ENCODE measurements at places on chromosomes 5 and 9. TPM values are rescaled to one million over a fixed set of nuclear protein-coding genes. Genes with fewer than 3 reads are reported as not detected.

The FOXD4L3 gene
- total RNA-seq, result not detected

GRCh38 chr5:72505539-72506157 lies 1.6 kb downstream of the ZNF366 start:
- no peak overlapping the region for H3K27ac ChIP-seq
- H3K4me3 ChIP-seq, result no peak overlapping the region
- no peak for DNase-seq
- no peaks in the 10 kb centered on the region for H3K27me3 ChIP-seq
- H3K4me1 ChIP-seq, result no peaks in the 10 kb centered on the region
- no peaks in the 10 kb centered on the region for H3K36me3 ChIP-seq

GRCh38 chr5:1476181-1476966 lies 31.1 kb upstream of the SLC6A3 start:
- peak; percentile 71 for DNase-seq
- H3K27ac ChIP-seq, result no peak overlapping the region
- H3K4me3 ChIP-seq, result no peak overlapping the region
- H3K36me3 ChIP-seq, result no peaks in the 10 kb centered on the region

DNA sequence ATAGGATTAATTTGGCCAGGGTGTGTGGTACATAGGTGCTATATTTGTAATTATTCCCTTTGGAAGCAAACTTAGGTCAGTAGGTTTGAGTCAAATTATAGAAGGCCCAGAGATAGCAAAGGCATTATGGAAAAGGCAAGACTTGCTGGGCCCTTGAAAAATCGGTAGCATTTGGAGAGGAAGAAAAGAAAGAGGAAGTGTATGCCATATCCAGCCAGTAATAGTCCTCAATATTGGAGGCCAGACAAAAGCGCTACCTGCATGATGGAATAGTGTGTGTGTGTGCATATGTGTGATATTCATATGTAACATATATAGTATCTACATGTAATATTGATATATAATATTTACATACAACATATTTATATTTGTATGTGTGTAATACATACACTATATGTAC lies 146.1 kb downstream of the GHR start:
- H3K27ac ChIP-seq, result no peak overlapping the region
- no peaks in the 10 kb centered on the region for H3K36me3 ChIP-seq
- no peak for DNase-seq
- H3K27me3 ChIP-seq, result no peaks in the 10 kb centered on the region
- peaks cover 5% of the 10 kb centered on the region for H3K4me1 ChIP-seq

DNA sequence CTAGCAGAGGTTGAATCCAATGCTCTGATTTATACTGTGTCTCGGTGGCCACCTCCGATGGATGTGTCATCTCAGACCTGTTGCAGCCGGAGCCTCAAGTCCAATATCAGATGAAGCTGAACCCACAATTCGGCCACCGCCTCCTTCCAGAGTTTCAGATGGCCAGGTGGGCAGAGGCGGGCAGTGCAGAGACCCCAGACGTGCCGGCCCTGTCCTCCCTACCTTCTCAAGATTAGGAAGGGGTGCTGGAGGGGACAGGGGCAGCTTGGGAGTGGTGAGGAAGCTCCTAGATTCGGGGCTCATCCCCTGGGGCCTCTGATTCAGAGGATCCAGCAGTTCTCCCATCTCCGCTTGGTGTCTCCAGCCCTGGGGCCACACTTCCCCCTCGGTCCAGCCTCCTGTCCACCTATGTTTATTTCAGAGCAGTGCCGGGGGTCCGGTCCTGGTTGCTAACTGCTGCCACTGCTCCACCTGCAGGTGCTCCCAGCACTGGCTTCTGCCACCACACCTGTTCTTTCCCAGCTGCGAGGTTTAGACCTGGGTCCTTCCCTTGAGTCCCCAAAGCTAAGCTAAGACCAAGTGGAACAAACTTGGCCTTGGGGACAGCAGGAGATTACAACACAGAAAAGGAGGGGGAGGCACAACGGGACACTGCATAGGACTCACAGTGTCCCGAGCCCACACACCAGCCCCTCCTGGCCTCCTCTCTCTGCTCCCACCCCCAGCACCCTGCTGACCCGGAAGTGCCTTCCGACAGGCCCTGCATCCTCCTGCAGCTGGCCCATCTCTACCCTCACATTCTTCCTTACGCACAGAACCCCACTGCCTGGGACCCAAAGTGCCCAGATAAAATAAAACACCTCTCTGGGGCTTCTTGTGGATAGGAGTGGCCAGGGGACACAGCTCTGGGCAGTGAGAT lies 81.6 kb downstream of the NTNG2 start:
- H3K4me3 ChIP-seq, result no peak overlapping the region
- no peaks in the 10 kb centered on the region for H3K27me3 ChIP-seq
- DNase-seq, result no peak
- H3K36me3 ChIP-seq, result no peaks in the 10 kb centered on the region

The PKN3 gene
- total RNA-seq, result 7.1 TPM

The DOK3 gene
- 15.0 TPM for total RNA-seq

The POU5F2 gene
- 2.8 TPM for total RNA-seq

The CRHBP gene
- total RNA-seq, result 3.5 TPM

GRCh38 chr9:22073349-22073748 lies 64.2 kb upstream of the CDKN2B start:
- no peak for DNase-seq
- H3K27me3 ChIP-seq, result no peaks in the 10 kb centered on the region
- no peaks in the 10 kb centered on the region for H3K36me3 ChIP-seq

DNA sequence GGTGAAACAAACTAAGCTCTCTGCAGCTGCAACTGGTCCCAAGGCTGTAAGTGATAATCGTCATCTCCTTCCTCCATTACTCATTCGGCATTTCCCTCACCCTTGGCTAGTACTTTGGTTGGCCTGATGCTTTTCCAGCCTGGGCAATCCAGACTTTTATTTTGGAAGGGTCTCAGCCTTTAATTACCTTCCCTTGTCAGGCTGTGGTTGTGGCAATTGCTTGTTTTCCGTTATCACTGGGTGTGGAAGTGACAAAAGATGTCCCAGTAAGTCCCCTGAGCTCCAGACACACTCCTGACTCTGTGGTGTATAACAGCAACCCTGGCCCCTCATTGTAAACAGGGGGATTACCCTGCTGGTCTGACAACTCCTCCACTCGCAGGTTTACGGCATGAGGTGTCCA lies 6.3 kb upstream of the FAF2 start:
- H3K4me1 ChIP-seq, result no peaks in the 10 kb centered on the region
- H3K4me3 ChIP-seq, result no peak overlapping the region
- H3K27me3 ChIP-seq, result no peaks in the 10 kb centered on the region
- no peaks in the 10 kb centered on the region for H3K36me3 ChIP-seq
- DNase-seq, result no peak

The PCDHGA5 gene
- total RNA-seq, result 7.5 TPM

DNA sequence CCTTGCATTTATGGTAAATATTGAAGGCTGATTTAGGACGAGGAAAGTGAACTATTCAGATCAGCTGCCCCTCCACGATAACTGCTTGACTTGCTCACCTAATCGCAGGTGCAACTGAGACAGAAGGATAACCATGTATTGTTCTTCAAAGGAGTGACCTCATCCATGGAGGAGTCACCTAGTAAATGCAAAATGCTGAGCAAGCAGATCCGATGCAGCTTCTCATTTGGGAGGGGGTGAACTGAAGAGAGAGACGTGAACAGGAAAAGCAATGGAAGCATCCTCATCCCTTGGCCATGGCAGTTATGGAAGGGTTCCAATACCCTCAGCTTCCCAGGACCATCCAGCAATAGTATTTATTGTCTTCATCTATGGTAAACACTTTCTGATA lies 47.5 kb downstream of the RASGRF2 start:
- H3K36me3 ChIP-seq, result no peaks in the 10 kb centered on the region
- no peak overlapping the region for H3K4me3 ChIP-seq
- no peaks in the 10 kb centered on the region for H3K27me3 ChIP-seq

GRCh38 chr5:78204241-78204640 lies 90.3 kb downstream of the AP3B1 start:
- DNase-seq, result no peak
- H3K4me1 ChIP-seq, result no peaks in the 10 kb centered on the region
- peaks cover 2% of the 10 kb centered on the region for H3K36me3 ChIP-seq
- H3K27me3 ChIP-seq, result no peaks in the 10 kb centered on the region
- H3K27ac ChIP-seq, result no peak overlapping the region

DNA sequence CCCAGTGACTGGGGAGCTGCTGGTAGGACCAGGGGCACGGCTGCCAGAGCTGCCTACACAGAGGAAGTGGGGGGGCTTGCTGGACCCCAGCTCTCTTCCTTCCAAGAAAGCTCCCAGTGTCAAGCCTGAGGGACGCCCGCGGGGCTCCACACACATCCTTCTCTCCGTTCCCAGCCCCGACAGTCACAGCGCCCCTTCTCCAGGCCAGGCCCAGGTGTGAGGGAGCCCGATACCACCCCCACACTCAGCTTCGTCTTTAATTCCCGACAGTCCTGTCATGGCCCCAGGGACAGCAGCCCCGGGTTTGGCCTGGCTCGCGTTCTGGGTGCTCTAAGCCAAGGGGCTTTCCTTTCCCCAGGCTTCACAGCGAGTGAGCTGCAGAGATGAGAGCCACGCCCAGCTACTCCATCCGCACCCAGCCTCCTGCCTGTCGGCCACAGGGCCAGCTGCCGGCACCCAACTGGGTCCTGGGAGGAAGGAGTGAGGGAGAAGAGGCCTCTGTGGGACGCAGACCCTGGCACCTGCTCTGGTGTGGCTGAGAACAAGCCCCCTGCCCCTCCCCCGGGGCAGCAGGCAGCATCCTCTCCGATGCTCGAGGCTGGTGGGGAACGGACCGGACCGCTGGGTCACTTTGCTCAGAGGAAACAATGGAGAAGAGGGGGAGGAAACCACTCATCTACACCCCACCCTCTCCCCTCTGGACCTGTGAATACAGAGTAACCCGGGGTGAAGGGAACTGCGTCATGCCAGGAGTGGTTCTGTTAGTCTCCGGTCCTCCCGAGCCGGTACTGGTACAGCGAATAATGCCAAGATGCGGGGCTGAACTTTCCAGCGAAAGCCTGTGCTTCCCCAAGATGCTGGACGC lies 53.9 kb upstream of the PHYKPL start:
- no peak overlapping the region for H3K27ac ChIP-seq
- H3K27me3 ChIP-seq, result no peaks in the 10 kb centered on the region
- H3K36me3 ChIP-seq, result no peaks in the 10 kb centered on the region
- DNase-seq, result peak; percentile 59
- H3K4me1 ChIP-seq, result no peaks in the 10 kb centered on the region

The COL15A1 gene
- 126 TPM for total RNA-seq

DNA sequence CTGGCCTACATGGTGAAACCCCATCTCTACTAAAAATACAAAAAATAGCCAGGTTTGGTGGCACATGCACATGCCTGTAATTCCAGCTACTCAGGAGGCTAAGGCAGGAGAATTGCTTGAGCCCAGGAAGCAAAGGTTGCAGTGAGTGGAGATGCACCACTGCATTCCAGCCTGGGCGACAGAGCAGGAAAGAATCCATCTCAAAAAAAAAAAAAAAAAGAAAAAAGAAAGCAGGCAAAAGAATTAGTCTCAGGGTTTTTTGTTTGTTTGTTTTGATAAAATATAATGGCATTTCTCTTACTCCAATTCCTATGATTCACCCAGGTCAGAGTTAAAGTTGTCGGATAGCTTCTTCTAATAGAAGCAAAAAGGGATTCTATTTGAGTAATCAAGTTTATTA lies 67.0 kb upstream of the ATG10 start:
- no peak for DNase-seq
- no peaks in the 10 kb centered on the region for H3K4me1 ChIP-seq
- H3K27ac ChIP-seq, result no peak overlapping the region

DNA sequence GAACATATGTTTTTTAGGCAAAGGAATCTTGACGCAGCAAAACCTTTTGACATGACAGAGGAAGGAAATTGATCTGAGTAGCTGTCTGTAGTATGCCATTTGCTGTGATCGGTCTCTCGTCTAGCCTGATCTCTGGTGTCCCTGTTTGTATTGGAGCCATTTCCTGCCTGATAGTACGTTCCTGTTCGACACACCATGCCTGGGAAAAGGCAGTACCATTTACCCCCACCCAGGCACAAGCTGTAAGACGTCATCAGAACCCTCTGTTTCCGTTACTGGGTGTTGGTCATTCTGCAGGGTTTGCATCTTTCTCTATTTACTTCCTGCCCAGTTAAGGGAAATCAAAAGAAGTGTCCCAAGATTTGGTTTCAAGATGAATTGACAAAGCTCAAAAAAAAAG lies 129.7 kb downstream of the CEMIP2 start:
- no peak overlapping the region for H3K4me3 ChIP-seq
- no peaks in the 10 kb centered on the region for H3K27me3 ChIP-seq
- H3K27ac ChIP-seq, result no peak overlapping the region
- no peaks in the 10 kb centered on the region for H3K4me1 ChIP-seq

The PCDHGA11 gene
- total RNA-seq, result 9.2 TPM

The PCDHGA9 gene
- total RNA-seq, result 8.2 TPM

GRCh38 chr5:174410716-174411478 lies 313.5 kb upstream of the MSX2 start:
- no peak overlapping the region for H3K4me3 ChIP-seq
- DNase-seq, result no peak
- H3K27ac ChIP-seq, result no peak overlapping the region
- no peaks in the 10 kb centered on the region for H3K27me3 ChIP-seq
- H3K36me3 ChIP-seq, result no peaks in the 10 kb centered on the region

DNA sequence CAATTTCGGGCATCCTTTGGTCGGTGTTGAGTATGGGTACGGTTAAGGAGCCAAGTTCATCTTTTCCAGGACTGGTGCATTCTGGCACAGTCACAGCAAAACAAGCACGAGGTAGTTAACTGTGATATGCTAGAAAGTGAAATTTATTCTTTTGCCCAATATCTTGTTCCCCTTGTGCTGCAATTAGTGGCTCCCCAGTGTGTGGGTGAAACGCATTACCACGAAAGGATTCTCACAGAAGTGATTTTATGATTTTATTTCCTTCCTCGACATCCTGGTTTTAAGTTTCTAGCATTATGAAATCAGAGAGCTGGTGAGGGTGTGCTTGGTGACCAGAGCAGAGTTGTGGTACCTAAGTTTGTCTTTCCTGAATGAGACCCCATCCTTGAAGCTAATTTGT lies 1.5 kb downstream of the FRMPD1 start:
- no peak overlapping the region for H3K4me3 ChIP-seq
- DNase-seq, result no peak
- no peak overlapping the region for H3K27ac ChIP-seq
- no peaks in the 10 kb centered on the region for H3K36me3 ChIP-seq
- no peaks in the 10 kb centered on the region for H3K27me3 ChIP-seq

GRCh38 chr9:127303830-127304229 lies 39.3 kb downstream of the GARNL3 start:
- H3K4me3 ChIP-seq, result no peak overlapping the region
- H3K4me1 ChIP-seq, result peaks cover 2% of the 10 kb centered on the region
- no peaks in the 10 kb centered on the region for H3K27me3 ChIP-seq
- H3K36me3 ChIP-seq, result no peaks in the 10 kb centered on the region
- H3K27ac ChIP-seq, result no peak overlapping the region
- no peak for DNase-seq

- H3K36me3 ChIP-seq, result no peaks in the 10 kb centered on the region
- no peaks in the 10 kb centered on the region for H3K27me3 ChIP-seq
- no peak overlapping the region for H3K27ac ChIP-seq
- H3K4me3 ChIP-seq, result no peak overlapping the region
- no peak for DNase-seq
Observed at GRCh38 chr9:117547904-117548303, 133.0 kb upstream of the ASTN2 start.

GRCh38 chr9:84371737-84372136 lies 31.2 kb upstream of the SLC28A3 start:
- no peak overlapping the region for H3K4me3 ChIP-seq
- no peaks in the 10 kb centered on the region for H3K36me3 ChIP-seq
- no peaks in the 10 kb centered on the region for H3K27me3 ChIP-seq
- H3K4me1 ChIP-seq, result no peaks in the 10 kb centered on the region

The PCDHB6 gene
- 1.9 TPM for total RNA-seq

The IFNK gene
- total RNA-seq, result not detected

GRCh38 chr5:112205846-112206245 lies 213.2 kb downstream of the EPB41L4A start:
- DNase-seq, result no peak
- H3K4me1 ChIP-seq, result no peaks in the 10 kb centered on the region
- no peaks in the 10 kb centered on the region for H3K36me3 ChIP-seq
- H3K4me3 ChIP-seq, result no peak overlapping the region
- H3K27me3 ChIP-seq, result no peaks in the 10 kb centered on the region
- H3K27ac ChIP-seq, result no peak overlapping the region

Data from aorta (tissue), 5 donors.